NCI-H460 (cell line): ENCODE measurements at places on chromosomes 13 and 19. TPM values are rescaled to one million over a fixed set of nuclear protein-coding genes. Genes with fewer than 3 reads are reported as not detected.

GRCh38 chr13:56687131-56687530 is 453.6 kb upstream of the PRR20A start:
- DNase-seq: no peak

The CBLC gene
- total RNA-seq: not detected in 2 replicates

DNA sequence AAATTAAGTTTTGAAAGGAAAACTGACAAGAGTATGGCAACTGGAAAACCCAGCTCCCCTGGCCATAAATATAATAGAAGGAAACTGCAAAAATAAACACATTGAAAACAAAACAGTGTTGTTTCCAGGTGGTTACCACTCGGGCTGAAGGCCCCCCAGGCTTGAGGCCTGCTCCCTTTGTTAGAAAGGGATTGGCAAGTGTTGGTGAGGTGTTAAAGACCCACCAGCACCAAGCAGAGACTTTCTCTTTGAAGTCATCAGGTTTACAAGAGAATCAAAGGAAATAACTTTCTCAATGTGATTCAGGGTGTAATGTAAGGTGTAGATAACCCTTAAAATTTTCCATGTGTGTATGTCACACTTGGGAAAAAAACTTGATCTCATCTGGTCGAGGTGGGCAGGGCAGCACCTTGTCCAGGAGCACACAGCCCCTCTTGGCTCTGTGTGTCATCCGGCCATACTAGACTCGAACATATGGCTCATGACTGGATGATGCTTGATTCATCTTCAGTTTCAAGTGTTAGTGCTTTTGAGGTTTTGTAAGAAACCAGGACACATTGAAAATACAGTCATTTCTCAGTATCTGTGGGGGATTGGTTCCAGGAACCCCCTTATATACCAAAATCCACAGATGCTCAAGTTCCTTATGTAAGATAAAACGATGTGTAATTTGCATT is 7.8 kb downstream of the ACTN4 start:
- DNase-seq: no peak

The MATK gene
- total RNA-seq: not detected in 2 replicates

The CDC42EP5 gene
- 0.17 TPM in 1 of 2 replicates, not detected in the other for total RNA-seq

DNA sequence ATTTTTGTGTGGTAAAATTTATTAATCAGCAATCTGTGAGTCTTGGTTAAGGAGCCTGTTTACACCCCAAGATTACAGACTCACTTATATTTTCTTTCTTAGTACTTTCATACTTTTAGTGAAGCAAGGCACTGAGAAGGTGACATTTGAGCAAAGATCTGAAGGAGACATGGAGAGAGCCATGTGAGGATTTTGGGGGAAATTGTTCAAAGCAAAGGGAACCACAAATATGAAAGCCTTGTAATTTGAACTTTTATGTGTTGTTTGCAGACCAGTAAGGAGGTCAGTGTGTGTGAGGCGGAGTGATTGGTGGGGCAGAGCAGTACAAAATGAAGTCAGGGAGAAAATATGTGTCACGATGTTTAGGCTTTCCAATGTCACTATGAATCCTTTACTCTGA is 140.7 kb upstream of the KLF12 start:
- no peak for DNase-seq

GRCh38 chr19:13902993-13903555 is 2.8 kb downstream of the BRME1 start:
- no peak for DNase-seq
